ENCODE measurements at places on chromosomes 2 and 18. TPM values are rescaled to one million over a fixed set of nuclear protein-coding genes. Genes with fewer than 3 reads are reported as not detected.

CDH2 gene
- 0.07 TPM for total RNA-seq

CHMP3 gene
- total RNA-seq, result 33.6 TPM

CDH19 gene
- total RNA-seq, result not detected

MARCHF4 gene
- total RNA-seq, result not detected

SCN3A gene
- total RNA-seq, result not detected

XPO1 gene
- 218 TPM for total RNA-seq

FKBP7 gene
- 6.6 TPM for total RNA-seq

RNF125 gene
- 82.5 TPM for total RNA-seq

IL1A gene
- 6.8 TPM for total RNA-seq

EFR3B gene
- total RNA-seq, result 0.46 TPM

TMEFF2 gene
- not detected for total RNA-seq

CRYGD gene
- not detected for total RNA-seq

LRP2 gene
- total RNA-seq, result 0.09 TPM

KCNJ3 gene
- total RNA-seq, result not detected

SH3RF3 gene
- total RNA-seq, result 0.78 TPM

CROCC2 gene
- total RNA-seq, result not detected

DNA sequence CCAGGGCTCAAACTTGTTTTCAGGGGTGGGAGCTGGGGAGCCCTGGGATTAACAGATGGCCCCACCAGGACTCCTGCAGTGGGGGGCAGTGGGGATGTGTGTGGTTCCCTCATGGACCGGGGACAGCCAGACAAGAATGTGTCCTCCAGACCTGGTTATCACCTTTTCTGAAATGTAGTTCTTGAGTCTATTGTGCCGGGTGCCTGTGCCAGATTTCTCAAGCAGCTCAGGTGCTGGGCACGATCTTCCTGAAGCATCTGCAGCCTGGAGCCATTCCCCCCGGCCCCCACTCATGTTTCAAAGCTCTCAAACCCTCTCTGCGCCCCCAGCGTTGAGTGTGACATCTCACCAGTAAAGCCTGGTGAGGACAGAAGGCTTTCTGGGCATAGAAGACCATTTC, 48.4 kb upstream of the HAAO start:
- no peak for DNase-seq

GRCh38 chr2:149731079-149731478, 143.5 kb upstream of the MMADHC start:
- DNase-seq, result no peak

- peak; percentile 6 for DNase-seq
Measured at GRCh38 chr2:70974592-70974991, 3.8 kb upstream of the ANKRD53 start.

GRCh38 chr2:22600156-22600555, 784.8 kb upstream of the KLHL29 start:
- no peak for DNase-seq

GRCh38 chr18:33594799-33595198, 16.8 kb downstream of the ASXL3 start:
- no peak for DNase-seq

DNA sequence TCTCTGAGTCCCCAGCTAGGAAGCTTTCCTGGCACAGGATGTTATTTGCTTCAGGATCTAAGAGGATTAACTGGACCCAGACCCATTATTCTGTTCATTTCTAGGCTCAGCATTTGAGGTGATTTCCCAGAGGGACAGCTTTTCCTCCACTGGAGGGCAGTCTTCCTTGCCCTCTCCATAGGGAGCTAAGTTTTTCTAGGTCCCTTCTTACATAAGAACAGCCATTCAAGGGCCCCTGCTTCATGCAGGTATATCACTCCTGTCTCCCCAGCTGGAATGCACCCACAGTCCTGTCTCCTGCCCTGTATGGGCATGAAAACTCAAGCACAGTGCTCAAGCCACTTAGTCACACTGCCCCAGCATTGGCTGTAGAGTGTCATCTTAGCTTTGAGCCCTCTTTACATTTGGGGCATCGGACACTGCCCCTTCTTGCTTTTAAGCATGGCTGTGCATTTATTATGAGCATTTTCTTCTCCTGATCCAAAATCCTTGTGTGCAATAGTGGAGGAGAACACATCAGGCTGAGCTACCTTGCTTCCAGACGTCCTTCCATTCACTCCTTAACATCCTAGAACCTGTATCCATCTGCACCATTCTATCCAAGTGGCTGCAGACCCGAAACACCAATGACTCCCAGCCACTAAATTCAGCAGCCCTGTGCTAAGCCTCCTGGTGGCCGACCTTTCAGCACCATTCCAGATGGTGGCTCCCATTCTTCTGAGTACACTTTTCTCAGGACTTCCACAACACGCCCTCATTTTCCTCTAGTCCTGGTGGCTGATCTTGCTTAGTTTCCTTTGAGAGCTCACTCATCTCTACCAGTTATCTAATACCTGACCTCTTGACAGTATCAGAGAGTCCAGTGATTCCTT, 80.0 kb downstream of the COPS8 start:
- DNase-seq, result no peak

DNA sequence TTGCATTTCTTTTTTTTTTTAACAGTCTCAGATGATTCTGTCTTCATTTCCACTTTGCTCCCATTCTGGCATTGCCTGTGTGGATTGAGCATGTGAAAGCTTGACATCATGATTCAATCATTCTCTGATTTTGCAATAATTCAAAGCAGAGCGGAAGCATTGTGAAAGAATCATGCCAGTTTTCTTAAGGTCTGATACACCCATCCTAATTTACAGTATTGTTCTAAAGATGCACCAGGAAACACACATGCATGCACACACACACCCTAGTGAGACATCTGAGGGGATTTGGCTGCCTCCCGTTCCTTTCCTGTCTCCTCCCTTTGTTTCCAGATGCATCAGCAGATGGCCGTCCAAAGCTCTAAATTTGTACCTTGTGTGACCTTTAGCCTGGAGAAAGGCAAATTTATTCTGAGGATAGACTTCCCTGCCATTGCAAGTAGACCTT, 97.3 kb downstream of the FMNL2 start:
- no peak for DNase-seq

DNA sequence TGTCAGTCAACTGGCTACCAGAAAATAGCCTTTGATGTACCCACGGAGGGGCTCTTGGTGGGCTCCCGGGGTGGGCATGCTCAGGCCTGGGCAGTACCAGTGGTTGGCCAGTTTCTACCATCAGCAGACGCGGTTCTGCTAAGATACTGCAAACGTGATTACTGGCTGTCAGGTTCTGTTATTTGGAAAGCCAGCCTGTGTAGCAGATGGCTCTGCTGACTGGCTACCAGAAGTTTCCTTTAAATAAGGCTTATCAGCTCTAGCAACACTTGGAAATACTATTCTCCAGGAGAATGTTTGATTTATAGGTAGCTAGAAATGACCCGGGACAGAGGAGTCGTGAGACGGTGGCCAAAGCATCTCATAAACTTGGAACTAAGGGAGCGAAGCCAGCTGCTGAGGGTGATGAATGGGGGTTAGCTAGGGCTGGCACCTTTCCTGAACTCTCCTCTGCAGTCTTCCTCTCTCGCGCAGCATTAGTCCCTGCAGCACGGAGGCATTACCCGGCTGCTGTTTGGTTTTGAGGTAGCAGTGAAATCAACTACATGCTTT, 171.9 kb downstream of the AGAP1 start:
- no peak for DNase-seq

DNA sequence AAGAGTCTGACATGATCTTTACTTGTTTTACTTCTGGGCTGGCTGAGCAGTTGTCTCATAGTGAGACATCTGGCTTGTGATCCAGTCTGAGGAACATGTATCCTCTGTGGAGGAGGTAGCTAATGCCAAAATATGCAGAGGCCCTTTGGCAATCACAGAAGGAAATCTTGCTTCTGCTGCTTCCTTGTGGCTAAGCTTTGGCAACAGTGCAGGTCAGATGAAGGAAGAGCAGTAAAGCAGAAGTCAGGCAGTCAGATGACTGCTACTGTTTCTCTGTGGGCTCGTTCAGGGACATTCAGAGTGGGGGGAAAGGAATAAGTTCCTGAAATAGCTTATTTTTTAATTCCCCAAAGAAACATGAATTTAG, 22.3 kb downstream of the DOK1 start:
- no peak for DNase-seq

- peak; percentile 29 for DNase-seq
Measured at GRCh38 chr18:33231474-33232317, 208.8 kb downstream of the CCDC178 start.

- no peak for DNase-seq
Measured at GRCh38 chr2:230153390-230153976, 66.3 kb downstream of the SP110 start.

GRCh38 chr18:41769265-41769664, 185.8 kb upstream of the PIK3C3 start:
- DNase-seq, result no peak

GRCh38 chr18:73381699-73382036, 513.9 kb upstream of the NETO1 start:
- DNase-seq, result no peak

GRCh38 chr18:58947136-58947732, 82.6 kb downstream of the ZNF532 start:
- DNase-seq, result no peak

GRCh38 chr2:189799531-189799930, 15.3 kb downstream of the PMS1 start:
- no peak for DNase-seq

DNA sequence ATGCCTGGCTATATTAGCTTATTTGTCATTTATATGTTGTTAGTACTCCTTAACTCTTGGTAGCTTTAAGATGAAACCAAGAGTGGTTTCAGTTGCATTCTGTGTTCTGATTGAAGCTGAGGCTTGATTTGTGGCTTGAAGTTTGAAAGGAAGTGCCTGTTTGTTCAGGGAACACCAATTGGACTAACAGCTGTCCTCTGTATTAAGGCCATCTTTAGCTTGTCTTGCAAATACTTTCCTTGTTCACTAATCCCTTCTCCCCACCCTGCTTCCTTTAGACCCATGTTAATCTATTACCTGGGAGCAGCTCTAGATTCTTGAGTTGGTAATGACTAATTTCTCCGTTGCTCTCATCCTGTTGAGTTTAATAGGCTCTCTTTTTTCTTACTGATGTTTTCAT, 13.4 kb downstream of the ITGA6 start:
- no peak for DNase-seq

- DNase-seq, result no peak
Measured at GRCh38 chr2:56749152-56749752, 565.5 kb downstream of the CCDC85A start.

DNA sequence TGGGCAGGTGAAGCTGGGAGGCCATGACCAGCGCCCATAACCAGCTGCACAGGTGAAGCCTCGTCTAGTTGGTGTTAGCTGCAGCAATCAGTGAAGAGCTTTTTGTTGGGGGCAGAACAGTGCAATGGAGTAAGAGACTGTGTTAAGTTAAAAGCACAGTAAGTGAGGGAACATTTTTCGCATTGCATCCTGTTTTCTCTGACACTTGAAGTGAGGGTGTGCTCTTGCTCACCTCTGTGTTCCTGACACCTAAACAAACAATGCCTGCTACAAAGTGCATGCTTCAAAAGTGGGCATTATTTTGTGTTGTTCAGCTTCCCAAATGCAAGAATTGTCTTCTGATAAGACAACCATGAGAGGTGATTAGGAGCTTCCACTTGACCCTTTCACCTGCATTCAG, 324.0 kb upstream of the ACVR2A start:
- no peak for DNase-seq

DNA sequence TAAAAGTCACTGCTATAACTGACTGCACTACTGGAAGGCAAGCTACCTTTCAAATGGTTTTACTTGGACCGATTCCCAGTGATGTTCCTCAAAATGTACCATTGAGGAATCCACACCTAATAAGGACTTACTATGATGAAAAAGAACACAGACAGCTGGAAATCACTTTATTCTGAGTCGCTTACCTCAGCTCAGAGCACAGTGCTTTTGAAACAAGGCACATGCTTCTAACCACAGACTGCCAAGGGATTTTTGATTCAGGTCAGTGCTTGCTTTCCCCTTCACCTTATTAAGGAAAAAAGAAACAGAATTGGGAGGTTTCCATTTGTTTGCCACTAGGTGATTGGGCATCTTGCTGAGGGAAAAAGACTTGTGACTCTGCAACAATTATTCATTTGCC, 707.5 kb upstream of the FSHR start:
- DNase-seq, result no peak

GRCh38 chr2:25559148-25559547, 114.2 kb downstream of the DTNB start:
- DNase-seq, result no peak

DNA sequence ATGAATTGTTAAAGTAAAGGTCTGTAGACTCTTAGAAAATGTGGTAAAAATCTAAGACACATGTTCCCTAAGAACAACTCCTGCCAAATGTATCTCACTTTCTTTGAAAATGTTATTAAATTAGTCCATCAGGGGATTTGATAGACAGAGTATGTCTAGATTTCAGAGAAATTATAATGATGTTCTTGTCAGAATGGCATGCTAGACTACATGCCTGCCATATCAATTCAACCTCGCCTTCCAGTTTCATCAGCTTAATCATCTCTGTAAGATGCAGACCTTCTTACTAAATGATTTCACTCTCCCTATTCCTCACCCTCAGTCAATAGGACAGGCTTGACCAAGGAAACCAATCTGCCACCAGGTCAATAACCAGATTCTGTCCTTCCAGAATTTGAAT, 368.4 kb downstream of the TXNL1 start:
- DNase-seq, result no peak

GRCh38 chr2:46392561-46393346, 86.6 kb upstream of the TMEM247 start:
- DNase-seq, result no peak

GRCh38 chr2:84209941-84210340, 249.1 kb downstream of the SUCLG1 start:
- DNase-seq, result no peak

DNA sequence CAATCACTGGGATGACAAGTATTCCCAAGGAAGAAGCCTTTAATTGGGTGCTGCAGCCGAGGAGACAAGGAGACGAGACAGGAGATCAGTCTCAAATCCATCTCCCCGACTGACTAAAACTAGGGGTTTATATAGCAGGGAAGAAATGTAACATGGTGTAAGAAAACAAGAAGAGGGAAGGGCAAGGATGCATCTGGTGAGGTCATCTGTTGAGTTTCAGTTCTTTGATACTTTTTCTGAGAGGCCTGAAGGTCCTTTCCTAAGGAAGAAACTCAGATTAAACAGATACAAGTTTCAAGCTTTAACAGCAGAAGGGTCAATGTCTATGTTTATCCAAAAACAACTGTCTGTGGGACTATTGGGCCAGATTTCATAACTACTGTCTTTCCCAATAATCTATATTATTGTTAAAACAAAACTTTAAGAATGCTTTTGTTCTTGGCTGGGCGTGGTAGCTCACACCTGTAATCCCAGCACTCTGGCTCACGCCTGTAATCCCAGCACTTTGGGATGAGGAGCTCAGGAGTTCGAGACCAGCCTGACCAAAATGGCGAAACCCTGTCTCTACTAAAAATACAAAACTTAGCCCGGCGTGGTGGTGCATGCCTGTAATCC, 2.5 kb upstream of the PDCL3 start:
- no peak for DNase-seq

GRCh38 chr2:231939022-231939421, 12.8 kb upstream of the NPPC start:
- DNase-seq, result no peak

Data from activated T-helper 2 cell treated with anti-CD3 and anti-CD28 coated beads, Interferon-gamma antibody, Interleukin-2, Interleukin-4, amounts not matched to agents 10 μg/mL and 5 μg/mL and 100 μg/mL, durations not matched to agents 14 hours and 24 hours and 36 hours (primary cell).